ENCODE measurements at places on chromosomes 5 and 9.

DNA sequence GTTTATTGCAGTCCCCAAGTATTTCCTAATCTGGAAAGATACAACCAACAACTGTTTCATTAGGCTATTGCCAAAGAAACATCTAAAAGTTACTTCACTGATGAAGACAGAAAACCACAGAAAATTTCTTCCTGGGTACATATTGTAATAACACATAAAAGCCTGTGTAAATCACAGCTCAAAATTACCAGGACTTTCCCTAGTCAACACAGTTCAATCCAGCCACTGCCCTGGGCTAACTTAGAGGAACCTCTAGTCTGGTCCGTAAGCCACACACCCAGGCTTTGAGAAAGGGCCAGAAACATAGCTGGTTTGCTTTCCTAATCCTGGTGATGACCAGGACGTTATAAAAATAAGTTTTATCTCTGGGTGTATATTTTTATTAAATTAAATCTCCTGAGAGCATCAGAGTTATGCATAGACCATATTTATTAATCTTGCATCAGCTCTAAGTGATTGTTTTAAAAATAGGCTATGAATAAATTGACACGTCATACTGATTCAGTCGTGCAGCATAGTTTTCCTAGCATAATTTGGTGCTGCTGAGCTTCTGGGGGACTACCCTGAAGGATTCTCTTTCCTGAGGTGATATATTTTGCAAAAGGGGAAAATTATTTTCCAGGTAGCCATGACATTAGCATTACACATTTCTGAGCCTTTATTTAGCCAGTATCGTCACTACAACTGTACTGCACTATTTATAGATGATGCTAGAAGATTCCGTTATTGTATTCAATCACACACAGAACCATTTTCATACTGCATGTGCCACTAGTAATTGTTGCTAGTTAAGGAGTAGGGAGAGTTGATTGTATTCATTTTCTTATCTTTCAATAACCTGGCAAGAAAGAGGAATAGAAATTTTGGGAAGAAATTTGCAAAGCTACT lies 12.6 kb upstream of the MUSK start:
- no peak for DNase-seq

DNA sequence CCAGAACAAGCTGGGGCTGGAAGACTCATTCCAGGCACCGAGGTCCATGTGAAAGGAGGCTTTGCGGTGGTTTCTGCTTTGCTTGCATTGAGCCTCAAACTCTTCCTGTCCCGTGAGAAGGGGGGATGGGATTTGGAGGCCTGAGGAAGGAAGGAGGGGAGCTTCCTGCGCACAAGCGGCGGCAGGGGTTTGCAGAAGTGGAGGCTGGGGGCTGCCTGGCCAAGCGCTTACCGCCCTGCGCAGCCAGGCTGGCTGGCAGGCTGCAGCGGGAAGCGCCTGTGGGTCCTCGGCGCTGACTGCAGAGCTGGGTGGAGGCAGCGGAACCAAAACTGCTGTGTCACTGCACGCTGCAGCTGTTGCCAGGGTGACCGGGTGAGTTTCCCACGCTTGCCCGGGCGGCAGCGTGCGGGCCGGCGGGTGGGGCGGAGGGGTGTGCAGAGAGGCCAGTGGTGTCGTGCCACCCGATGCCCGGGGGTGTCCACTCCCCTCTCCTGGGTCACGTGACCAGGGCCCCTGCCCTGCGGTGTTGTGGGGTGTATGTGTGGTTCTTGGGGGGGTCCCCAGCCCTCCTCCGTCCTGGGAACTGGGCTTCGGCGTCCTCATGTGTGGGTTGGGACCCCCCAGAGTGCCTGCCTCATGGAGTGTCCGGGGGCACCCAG lies 81.0 kb downstream of the RXRA start:
- peak; percentile 72 for DNase-seq

GRCh38 chr5:173689737-173690360 lies 73.4 kb upstream of the BOD1 start:
- DNase-seq = no peak

DNA sequence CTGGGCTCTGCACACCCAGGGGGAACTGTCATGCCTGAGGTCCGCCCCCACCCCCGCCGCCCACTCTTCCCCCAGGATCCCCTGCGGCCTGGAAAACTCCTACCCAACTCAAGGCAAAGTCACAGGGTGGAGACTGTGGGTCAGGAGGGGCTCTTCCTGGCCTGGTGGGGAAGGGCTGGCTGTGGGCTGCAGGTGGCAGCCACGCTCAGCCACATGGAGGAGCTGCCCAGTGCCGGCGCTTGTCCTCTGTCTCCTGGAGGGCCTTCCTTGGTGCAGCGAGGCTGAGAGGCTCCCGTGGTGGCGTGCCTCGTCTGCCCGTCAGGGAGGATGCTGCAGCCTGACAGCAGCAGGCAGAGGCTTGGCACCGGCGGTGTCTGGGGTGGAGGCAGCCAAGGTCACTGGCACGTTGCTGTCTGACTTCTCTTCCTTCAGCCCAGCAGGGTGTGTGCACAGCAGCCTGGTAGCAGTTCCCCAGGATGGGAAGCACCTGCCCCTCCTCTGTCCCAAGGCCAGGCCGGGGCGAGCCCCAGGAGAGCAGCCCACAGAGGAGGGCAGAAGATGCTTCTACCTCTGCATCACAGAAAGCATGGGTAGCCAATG lies 78.1 kb downstream of the ADAMTS2 start:
- DNase-seq = no peak

DNA sequence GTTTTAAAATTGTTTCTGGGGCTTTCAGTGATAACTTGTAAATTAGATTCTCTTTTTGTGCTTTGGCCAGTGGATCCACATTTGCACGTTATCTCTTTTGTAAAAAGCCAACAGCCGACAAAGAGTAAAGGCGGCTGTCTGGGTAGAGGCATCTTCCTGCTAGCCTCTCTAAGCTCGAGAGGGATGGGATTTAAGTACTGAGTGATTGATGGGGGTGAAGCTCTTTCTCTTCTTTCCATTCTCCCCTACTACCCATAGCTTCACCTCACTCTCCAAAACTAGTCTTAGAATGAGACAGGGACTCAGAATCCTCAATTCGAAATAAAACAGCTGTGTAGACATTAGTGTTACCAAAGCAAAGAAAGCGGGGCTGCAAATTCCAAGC lies 3.4 kb downstream of the PBX3 start:
- no peak for DNase-seq

DNA sequence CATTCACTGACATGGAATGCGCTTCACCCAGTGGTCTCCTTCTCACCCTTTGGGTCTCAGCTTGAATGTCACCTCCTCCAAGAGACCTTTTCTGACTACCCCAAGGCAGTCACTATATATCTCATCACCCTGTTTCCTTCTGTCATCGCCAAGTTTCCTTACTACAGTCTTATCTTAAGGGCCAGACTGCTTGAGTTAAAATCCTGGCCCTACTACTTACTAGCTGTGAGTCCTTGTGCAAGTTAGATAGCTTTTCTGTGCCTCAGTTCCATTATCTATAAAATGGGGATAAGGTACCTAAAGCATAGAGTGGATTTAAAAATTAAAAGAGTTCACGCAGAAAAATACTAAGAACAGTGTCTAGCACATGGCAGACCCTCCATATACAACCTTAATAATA lies 132.4 kb downstream of the GABBR2 start:
- no peak for DNase-seq

- no peak for DNase-seq
These were observed 68.5 kb downstream of the ANKRD31 start for GRCh38 chr5:75168026-75168735.

DNA sequence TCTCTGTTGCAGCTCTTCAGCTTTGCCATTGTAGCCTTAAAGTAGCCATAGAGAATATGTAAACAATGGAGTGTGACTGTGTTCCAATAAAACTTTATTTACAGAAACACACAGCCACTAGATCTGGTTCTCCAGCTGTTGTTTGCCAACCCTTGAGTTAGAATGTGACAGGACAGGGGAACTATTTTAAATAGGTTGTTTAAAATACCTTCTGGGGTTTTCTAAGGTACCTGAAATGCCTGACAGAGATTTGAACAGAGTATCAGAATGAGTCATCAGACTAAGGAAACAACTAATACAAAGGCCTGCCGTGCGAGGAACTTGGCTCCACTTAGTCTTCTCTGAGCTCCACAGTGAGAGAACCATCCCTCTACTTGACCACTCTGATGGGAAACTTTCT lies 85.4 kb downstream of the HSD17B4 start:
- DNase-seq = no peak

- DNase-seq = no peak
These were observed 37.9 kb upstream of the TTC1 start for GRCh38 chr5:159971038-159971437.

DNA sequence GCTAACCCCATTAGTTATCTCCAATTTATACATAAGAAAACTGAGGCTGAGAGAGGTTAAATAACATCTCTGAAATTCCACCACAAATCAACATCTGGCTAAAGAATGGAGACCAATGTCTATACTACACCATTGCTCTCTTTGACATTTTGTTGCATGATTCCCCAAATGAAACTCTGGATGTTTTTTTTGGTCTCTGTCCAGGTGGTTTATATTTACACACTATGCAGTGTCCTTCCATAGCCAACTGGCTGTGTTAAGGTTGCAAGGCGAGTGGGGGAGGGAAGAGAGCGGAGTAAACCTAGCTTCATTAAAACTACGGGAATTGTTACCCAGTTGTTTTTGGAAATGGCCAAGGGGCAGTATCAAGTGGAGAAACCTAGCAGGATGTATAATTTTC lies 67.2 kb downstream of the KIF4B start:
- no peak for DNase-seq

- peak; percentile 67 for DNase-seq
These were observed 720 bp downstream of the NOTCH1 start for GRCh38 chr9:136544964-136545691.

DNA sequence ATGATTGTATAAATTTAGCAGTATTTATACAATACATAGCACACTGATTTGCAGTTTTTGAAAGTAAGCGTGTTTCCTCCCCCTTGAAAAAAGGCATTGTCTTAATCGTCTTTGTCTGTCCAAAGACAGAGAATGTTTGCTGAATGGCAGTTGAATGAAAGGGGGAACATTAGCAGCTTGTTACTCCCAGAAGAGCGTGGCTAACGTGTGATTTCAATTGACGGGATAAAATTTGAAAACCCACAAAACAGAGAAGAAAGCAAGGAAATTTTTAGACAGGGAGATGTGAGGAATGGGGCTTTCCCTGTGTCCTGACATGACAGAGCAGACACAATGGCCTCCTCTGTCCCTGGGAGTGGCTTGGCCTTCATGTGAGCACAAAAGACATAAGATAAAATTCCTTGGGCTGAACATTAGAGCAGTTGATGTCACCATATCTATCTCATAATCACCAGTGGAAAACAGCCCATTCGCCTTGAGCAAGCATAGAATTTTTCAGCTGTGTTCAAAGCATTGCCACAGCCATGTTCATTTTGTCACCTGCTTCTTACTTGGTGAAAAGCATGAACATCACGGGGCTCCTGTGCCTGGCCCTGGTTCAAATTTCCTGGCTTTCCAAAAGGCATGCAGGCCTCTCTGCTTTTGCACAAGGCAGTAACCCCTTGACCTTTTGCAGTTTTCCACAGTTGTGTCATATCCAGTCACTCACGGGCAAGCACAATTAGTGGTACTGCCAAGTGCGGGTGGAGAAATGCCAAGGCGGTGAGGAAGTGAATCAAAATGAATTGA lies 126.9 kb downstream of the TLE1 start:
- no peak for DNase-seq
